ENCODE measurements at places on chromosomes 16 and 17. TPM values are rescaled to one million over a fixed set of nuclear protein-coding genes. Genes with fewer than 3 reads are reported as not detected.

- DNase-seq, result no peak
Measured at GRCh38 chr17:56594320-56595107, 1.0 kb downstream of the NOG start.

PLD2 gene
- total RNA-seq, result 63.6 TPM

DNA sequence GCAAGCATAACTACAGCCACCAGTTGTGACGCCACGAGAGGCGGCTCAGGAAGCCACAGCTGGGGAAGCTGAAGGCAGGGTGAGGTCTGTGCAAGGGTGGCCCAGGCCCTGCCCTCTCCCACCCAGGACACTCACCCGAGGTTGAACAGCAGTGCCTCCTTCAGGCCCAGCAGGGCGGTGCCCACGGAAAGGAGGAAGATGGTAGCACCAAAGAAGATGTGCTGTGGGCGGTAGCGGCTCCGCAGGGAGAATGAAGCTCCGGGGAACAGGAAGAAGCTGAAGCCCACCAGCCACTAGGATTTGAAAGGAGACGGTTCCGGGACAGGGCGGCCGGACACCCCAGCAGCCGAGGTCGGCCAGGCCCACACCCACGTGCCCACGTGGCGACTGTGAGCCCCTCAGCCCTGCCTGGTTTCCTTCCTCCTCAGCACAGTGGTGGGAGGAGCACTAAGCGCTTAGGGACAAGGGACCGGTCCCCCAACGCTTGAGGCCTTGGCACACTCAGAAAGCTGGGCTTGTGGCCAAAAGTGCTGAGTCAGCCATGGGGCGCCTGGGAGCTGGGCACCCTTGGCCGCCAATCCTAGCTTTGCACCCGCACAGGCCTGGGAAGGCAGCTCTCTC lies 11.0 kb downstream of the CYB561 start:
- no peak for DNase-seq

- peak; percentile 34 for DNase-seq
Measured at GRCh38 chr17:79633154-79633553, 22.3 kb upstream of the RBFOX3 start.

DNA sequence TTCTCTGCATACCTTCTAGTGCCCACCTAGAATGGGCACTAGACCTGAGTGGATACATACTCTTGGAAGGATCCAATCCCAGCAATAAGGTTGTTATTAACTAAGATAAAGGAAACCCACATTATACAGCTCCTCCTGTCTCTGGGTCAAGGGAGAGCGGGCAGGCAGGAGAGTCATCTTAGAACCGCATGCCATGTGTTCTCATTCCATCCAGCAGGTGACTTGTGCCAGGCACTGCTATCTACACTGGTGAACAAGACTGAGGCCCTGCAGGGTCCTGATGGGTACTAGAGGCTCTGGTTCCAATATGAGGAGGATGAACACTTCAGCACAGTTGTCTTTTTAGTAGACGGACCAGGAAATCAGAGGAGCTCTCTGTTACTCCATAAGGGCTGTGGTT lies 5.9 kb upstream of the CD300H start:
- DNase-seq, result no peak

DNA sequence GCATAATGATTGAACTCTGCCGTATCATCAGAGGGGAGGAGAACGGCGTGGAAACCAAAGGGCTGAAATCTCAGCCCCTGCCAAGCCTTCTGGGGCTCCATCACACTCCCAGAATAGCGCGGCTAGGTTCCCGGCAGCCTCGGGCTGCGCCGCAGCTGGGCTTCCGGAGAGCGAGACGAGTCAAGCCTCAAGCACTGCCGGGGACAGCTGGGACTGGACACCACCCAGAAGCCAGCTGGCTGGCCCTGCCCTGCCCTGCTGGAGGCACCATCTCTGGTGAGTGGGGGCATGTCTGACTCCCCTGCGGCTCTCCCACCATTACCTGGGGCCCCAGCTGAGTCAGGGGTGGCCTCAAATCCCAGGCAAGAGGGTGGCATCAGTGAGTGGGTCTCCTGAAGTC lies 7.2 kb upstream of the GPRC5C start:
- DNase-seq, result no peak
